Stimulated activated CD4-positive, alpha-beta T cell treated with anti-CD3 and anti-CD28 coated beads, Interleukin-12 subunit alpha, Interleukin-12 subunit beta, amount 100 ng/mL, for 4 hours (primary cell): ENCODE measurements at places on chromosomes 11 and 22.

- no peak for DNase-seq
Measured at GRCh38 chr11:17506314-17506713, 29.7 kb upstream of the ABCC8 start.

- no peak for DNase-seq
Measured at GRCh38 chr11:48054994-48055291, 74.6 kb downstream of the PTPRJ start.

GRCh38 chr11:45926536-45927331 lies 4.3 kb downstream of the LARGE2 start:
- no peak for DNase-seq

- DNase-seq = no peak
Measured at GRCh38 chr11:20561915-20562314, 37.5 kb upstream of the SLC6A5 start.

GRCh38 chr22:36743591-36744412 lies 32.1 kb downstream of the IFT27 start:
- DNase-seq = no peak

GRCh38 chr11:61082062-61082870 lies 20.0 kb upstream of the CD5 start:
- DNase-seq = no peak

GRCh38 chr11:32779136-32779535 lies 15.3 kb downstream of the CCDC73 start:
- DNase-seq = no peak

- no peak for DNase-seq
Measured at GRCh38 chr11:32891657-32892354, 805 bp upstream of the QSER1 start.

DNA sequence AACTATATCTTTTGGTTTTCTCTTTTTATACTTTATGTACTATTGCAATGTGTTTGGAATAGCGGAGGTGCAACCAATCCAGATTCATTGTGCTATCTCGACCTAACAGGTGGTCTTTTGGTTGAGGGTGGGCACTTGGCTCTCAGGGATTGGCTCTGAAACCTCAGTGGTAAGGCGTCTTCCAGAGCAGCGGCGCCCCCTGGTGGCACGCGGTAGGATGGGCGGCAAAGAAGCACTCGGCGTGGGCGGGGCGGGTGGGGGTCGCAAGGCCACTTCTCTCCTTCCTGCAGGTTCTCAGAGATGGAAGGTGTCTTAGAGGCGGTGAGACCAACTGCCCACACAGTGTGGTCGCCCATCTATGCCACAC lies 19.2 kb upstream of the PLET1 start:
- peak; percentile 79 for DNase-seq

- DNase-seq = no peak
Measured at GRCh38 chr22:34161431-34162123, 241.3 kb upstream of the LARGE1 start.

DNA sequence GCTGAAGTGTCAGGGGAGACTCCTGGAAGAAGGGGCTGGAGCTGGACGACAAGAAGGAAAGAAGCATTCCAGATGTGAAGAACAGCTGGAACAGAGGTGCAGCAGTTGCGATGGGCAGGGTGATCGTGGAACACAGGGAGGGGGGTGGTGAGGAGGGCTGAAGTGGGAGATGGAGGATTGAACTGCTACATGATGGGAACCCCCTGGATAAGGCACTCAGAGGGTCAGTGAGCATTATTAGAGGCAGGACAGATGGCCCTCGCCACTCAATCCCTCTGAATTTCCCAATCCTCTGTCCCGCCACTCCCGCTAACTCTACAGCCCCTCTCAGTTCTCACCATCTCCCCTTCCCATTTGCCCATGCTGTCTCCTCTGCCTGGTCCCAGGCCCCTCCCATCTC lies 14.0 kb downstream of the SERPINH1 start:
- no peak for DNase-seq

- no peak for DNase-seq
Measured at GRCh38 chr11:121650351-121651256, 197.8 kb upstream of the SORL1-AS1 start.

DNA sequence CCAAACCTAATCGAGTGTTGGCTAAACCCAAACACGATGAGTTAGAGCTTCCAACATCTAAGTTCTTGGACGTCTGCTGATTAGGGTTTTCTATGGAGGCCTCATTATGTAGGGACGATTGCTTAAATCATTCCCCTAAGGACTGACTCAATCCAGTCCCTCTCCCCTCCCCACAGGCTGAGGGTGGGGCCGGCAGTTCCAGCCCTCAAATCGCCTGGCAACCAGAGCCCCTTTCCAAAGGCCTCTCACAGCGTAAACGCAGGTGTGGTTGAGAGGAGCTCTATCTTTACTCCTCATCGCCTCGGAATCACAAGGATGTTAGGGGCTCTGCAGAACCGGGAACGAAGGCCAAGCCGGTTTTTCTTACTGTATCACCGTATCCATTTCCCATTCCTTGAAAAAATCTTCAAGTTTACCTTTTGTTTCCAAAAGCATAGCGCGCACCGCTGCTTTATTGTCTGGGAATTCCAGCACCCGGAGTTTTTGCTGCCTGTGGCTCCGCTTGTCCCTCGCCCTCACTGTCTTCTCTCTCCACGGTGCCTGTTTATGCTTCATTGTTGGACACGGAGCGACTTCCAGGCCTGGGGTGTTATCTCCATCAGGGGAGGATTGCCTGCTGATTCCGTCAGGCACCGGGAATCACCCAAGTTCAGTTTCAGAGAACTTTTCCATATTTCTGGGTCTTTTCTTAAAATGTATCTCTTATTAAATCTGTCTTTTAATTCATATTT lies 13.8 kb upstream of the IFITM3 start:
- DNase-seq = no peak

GRCh38 chr11:20248871-20249270 lies 88.6 kb upstream of the DBX1 start:
- DNase-seq = no peak

GRCh38 chr11:62926680-62927455 lies 5.7 kb upstream of the CHRM1 start:
- no peak for DNase-seq

GRCh38 chr22:29744902-29745301 lies 21.9 kb downstream of the ZMAT5 start:
- no peak for DNase-seq

GRCh38 chr11:92728628-92729027 lies 240.8 kb upstream of the MTNR1B start:
- no peak for DNase-seq

DNA sequence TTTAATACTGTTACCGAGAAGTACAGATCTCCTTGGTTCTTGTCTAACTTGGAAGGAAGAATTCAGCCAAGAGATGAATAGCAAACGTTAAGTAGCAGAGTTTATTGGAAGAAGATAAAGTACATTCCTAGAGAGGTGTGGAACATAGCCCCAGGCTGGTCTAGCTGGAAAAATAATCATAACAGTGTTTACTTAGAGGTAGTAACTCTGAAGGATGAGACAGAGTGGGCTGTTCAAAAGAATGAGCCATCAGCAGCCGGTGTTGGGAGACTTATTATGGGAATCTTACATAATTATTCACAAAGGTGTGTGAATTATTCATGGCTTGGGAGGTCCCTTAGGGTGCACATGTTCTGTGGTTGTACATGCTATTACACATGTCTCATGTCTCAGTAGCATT lies 276.5 kb downstream of the LUZP2 start:
- no peak for DNase-seq

DNA sequence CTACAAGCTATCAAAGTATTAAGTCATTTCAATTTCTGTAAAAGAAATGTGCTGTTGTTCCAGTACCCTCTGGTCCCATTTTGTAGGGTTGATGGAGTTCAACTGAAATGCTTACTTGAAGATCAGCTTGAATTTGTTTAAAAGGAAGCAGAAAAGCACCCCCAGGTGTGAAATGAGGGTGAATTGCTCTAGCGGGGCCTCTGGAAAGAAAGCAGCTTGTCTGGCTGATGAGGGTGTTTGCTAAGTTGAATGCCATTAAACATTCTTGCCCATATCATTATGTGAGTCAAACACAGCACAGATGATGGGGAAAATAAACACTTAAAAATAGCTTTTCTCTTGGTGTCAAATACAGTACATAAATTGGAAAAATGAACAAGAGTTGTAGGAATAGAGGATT lies 280.3 kb downstream of the RAB38 start:
- no peak for DNase-seq

DNA sequence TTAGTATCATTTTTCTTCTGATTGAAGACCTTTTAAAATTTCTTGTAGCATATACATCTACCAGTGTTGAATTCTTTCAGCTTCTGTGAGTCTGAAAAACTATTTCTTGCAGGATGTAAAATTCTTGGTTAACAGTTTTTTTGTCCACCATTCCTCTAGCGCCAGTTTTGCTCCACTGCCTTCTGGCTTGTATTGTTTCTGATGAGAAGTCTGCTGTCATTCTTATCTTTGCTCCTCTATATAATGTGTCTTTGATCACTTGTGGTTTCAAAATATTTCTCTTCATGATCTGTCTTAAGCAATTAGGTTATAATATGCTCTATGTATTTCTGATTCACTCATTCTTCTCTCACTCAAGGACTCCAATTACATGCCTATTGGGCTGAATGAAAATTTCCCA lies 152.3 kb downstream of the INSC start:
- DNase-seq = no peak

DNA sequence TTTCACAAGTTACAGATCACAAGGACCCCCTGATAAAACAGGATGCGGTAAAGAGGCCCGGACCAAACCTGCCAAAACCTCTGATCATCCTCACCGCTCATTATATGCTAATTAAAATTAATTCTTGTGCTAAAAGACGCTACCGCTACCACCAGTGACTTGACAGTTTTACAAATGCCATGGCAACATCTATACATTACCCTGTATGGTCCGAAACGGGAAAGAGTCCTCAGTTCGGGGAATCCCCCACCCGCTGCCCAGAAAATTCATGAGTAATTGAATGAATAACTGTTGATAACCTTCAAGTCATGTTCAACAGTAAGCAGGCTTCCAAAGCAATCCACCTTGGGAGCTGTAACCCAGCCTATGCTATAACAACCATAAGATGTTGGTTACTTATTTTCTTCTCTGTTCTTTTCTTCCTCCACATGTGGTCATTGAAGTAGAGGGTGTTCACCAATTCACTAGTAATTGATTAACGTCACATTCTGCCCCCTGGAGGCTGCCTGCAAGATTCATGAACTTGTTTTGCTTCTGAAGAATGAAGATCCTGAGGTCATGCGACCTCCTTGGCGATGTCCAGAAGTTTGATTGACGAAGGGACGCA lies 20.6 kb downstream of the APOBEC3H start:
- DNase-seq = peak; percentile 58

- DNase-seq = no peak
Measured at GRCh38 chr22:31501738-31502137, 5.4 kb downstream of the SFI1 start.

DNA sequence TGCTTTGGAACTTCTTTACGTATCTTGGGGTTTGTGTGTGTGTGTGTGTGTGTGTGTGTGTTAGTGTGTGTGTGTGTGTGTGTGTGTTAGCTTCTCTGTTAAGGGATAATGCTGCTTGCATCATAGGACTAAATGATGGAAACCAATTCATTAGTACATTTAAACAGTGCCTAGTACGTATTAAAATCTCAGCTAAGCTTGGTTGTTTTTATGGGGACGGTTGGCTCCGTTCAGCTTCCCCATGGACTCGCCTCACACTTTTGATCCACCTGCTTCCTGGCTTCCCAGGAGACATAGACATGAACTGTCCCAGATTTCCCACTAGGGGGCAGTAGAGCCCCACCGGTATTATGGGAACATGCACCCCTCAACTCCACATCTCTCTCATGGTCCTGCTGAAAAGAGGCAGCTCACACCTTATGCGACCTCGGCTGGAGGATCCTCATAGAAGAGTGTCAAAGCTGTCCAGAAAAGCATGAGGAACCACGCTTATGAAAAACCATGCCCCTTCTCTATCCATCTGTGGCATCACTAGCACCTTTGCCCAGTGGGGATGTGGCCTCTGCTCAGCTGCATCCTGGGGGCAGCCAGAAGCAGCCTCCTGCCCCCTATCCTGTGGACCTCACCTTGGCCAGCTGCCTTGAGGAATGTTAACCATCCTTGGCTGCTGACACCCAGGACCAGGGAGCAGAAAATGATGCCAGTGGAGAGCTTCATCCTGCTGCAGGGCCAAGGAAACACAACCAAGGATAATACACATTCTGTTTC lies 9.7 kb upstream of the SAAL1 start:
- peak; percentile 54 for DNase-seq

GRCh38 chr11:70504246-70505020 lies 106.1 kb downstream of the CTTN start:
- no peak for DNase-seq

- no peak for DNase-seq
Measured at GRCh38 chr11:118694771-118695170, 15.3 kb upstream of the TREH start.

GRCh38 chr22:20582520-20583361 lies 75.3 kb downstream of the MED15 start:
- DNase-seq = no peak

GRCh38 chr22:17012267-17012666 lies 4.2 kb upstream of the GAB4 start:
- DNase-seq = no peak

DNA sequence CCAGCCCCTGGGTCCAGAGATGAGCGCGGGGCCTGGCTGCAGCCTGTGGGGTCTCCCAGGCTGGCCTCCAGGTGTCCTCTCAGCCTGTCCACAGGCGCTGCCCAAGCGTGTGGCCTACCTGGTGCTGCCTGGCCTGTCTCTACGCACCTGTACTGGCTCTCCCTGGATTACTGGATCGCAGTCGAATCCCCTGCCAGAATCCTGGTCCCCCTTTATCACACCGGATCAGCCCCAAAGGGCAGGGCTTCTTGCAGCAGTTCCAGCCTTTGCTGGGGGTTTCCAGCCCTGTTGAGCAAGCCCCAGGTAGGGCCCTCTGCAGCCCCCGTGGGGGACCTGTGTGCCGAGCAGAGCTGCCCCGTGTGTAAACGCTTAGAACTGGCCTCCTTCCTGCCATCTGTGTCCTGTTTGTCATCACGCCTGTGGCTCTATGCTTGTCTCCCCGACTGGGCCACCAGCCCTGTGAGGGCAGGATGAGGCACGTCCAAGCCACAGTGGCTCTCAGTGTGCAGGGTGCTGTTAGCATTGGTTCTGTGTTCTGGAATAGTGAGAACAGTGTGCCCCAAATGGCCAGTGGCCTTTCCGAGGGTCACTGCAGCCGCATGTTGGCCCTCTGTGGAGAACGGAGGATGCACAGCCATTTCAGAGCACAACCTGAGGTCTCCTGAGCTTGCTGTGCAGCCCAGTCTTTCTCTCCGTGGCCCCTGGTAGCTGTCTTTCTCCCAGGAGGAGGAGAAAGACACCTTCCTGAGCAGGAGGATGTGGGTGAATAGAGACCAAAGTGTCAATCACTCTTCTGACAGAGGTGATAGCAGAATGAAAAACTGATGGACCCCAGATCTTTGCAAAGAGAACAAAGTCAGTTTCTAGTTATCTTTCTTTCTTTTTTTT lies 13.9 kb upstream of the TXNRD2 start:
- DNase-seq = no peak
